Right atrium auricular region (tissue), 2 donors: ENCODE measurements at places on chromosomes 5 and 9. TPM values are rescaled to one million over a fixed set of nuclear protein-coding genes. Genes with fewer than 3 reads are reported as not detected.

FBXL7 gene
- 16.6 TPM for total RNA-seq

HTR1A gene
- not detected for total RNA-seq

GABRA1 gene
- not detected for total RNA-seq

ANXA6 gene
- total RNA-seq, result 164 TPM

CNTFR gene
- total RNA-seq, result 6.6 TPM

ARHGEF28 gene
- 1.0 TPM for total RNA-seq

NR5A1 gene
- not detected for total RNA-seq

SLIT3 gene
- 85.8 TPM for total RNA-seq

EQTN gene
- not detected for total RNA-seq

MAT2B gene
- 47.6 TPM for total RNA-seq

RELL2 gene
- 1.3 TPM for total RNA-seq

SPDL1 gene
- total RNA-seq, result 8.9 TPM

DDX4 gene
- total RNA-seq, result not detected

DRD1 gene
- not detected for total RNA-seq

OR1L4 gene
- not detected for total RNA-seq

CCL19 gene
- total RNA-seq, result 0.63 TPM

GRXCR2 gene
- total RNA-seq, result 1.0 TPM

ZNF879 gene
- total RNA-seq, result 2.6 TPM

RUSC2 gene
- 49.1 TPM for total RNA-seq

ZNF618 gene
- total RNA-seq, result 1.4 TPM

HRCT1 gene
- 12.5 TPM for total RNA-seq

CCDC152 gene
- total RNA-seq, result 1.4 TPM

DNM1 gene
- 2.5 TPM for total RNA-seq

ALDH1A1 gene
- total RNA-seq, result 24.0 TPM

PFN3 gene
- total RNA-seq, result not detected

TAF1L gene
- total RNA-seq, result not detected

SPATA31E1 gene
- not detected for total RNA-seq

COL23A1 gene
- 5.7 TPM for total RNA-seq

C5 gene
- total RNA-seq, result 1.1 TPM

ADAMTS16 gene
- total RNA-seq, result not detected

INPP5E gene
- 6.4 TPM for total RNA-seq

STC2 gene
- 16.1 TPM for total RNA-seq

PRRT1B gene
- total RNA-seq, result not detected

IFNK gene
- total RNA-seq, result not detected

CDX1 gene
- total RNA-seq, result not detected

TBCA gene
- total RNA-seq, result 114 TPM

FBP1 gene
- total RNA-seq, result 3.6 TPM

RNF183 gene
- not detected for total RNA-seq

PHF24 gene
- not detected for total RNA-seq

SLC36A1 gene
- 5.8 TPM for total RNA-seq

SNX2 gene
- total RNA-seq, result 27.7 TPM

HTR4 gene
- 4.3 TPM for total RNA-seq

MLANA gene
- not detected for total RNA-seq

LIX1 gene
- not detected for total RNA-seq

RGS7BP gene
- 2.4 TPM for total RNA-seq

PAPPA gene
- total RNA-seq, result 1.8 TPM

CATSPER3 gene
- 0.39 TPM for total RNA-seq

GPR150 gene
- total RNA-seq, result not detected

PRRX2 gene
- 6.9 TPM for total RNA-seq

TMEM203 gene
- total RNA-seq, result 33.9 TPM

DNAH5 gene
- not detected for total RNA-seq

ZFP62 gene
- 13.1 TPM for total RNA-seq

CNTRL gene
- 3.3 TPM for total RNA-seq

C9orf43 gene
- not detected for total RNA-seq

N4BP3 gene
- total RNA-seq, result 0.24 TPM

CARTPT gene
- not detected for total RNA-seq

C1QTNF3 gene
- 1.2 TPM for total RNA-seq
